ENCODE measurements at places on chromosomes 12 and 14.

- no peak for DNase-seq
These were observed 46.6 kb downstream of the KIF26A start for GRCh38 chr14:104184911-104185499.

- DNase-seq: no peak
These were observed 9.4 kb downstream of the TMEM63C start for GRCh38 chr14:77190977-77191376.

- DNase-seq: no peak
These were observed 23.7 kb downstream of the FNTB start for GRCh38 chr14:65010211-65010931.

- DNase-seq: no peak
These were observed 8.0 kb upstream of the ZDHHC17 start for GRCh38 chr12:76755829-76756379.

GRCh38 chr14:87613881-87614280 is 379.1 kb downstream of the GALC start:
- no peak for DNase-seq

- no peak for DNase-seq
These were observed 423.4 kb upstream of the FLRT2 start for GRCh38 chr14:85106506-85106905.

DNA sequence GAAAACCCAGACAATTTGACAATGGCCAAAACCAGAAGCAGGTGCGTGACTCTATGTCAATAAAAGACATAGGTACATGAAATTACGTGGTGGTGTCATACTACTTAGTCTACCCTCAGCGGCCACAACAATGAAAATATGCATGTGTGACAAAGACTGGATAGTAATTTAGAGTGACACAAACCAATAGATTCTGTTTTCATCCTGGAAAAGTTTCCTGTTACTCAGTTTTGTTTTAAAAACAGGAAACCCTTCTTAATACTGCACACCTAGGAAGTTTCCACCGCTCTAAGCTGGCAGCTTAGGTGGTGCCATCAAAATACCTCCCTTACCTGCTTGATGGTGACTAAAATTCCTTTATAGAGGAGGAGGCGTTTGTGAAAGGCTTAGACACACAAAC is 15.1 kb downstream of the POU6F1 start:
- DNase-seq: no peak

DNA sequence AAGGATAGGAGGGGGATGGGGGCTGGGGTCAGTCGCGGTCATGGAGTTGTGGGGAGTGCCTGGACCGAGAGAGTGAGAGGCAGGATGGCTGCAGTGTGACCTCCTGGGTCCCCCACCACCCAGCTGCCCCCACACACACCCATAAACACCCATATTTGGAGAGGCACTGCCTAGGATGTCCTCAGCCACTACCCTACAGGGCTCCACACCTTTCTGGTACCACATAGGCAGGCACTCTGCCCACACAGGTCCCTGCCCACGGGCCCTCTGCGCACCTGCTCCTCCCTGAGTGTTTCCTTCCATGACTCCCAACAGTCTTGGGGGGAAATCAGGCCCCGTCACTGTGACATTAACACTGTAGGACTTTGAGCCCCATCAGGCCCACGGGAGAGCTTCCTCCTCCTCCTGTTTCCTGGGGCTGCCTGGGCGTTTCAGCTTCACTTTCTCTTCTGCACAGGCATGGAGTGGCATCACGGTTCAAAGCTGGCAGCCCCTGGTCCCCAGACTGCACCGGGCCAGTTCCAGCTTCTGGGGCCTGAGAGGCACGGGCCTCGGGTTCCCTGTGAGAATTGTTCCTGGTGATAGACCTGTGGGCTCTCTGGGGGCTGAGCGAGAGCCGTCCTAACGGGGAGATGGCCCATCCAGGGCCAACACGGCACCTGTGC is 207.0 kb upstream of the C14orf180 start:
- no peak for DNase-seq

DNA sequence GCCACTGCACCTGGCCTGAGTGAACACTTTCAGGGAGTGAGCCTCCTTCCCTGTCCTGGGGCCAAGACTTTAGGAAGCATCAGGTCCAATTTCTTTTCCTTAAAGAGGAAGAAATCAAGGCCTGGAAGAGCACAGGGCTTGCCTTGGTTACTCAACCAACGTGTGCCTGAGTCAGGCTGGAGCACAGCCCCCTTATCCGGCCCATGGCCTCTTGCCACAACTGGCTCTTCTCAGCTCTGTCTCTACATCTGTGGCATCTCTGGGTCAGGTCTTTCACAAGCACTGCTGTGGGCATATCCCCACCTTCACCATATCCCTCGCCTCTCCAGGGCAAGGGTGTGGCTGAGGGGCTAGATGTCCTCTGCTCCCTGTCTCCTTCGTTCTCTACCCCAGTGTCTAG is 6.8 kb downstream of the MYH6 start:
- no peak for DNase-seq

DNA sequence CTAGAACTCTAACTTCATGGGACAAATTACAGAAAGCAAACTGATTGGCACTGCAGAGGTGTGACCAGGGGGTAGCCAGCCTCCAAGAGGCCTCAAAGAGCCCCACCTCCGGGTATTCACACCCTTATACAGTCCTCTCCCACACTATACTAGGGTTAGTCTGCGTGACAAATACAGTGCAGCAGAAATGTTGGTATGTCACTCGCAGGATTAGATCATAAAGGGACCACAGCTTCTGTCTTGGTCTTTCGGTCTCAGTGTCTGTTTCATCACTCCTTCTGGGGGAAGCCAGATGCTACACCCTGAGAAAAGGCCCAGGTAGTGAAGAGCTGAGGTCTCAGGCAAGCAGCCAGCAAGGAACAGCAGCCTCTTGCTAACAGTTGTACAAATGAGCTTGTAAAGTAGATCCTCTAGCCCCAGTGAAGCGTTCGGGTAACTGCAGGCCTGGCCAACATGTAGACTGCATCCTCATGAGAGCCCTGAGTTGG is 68.9 kb upstream of the SAV1 start:
- DNase-seq: no peak

DNA sequence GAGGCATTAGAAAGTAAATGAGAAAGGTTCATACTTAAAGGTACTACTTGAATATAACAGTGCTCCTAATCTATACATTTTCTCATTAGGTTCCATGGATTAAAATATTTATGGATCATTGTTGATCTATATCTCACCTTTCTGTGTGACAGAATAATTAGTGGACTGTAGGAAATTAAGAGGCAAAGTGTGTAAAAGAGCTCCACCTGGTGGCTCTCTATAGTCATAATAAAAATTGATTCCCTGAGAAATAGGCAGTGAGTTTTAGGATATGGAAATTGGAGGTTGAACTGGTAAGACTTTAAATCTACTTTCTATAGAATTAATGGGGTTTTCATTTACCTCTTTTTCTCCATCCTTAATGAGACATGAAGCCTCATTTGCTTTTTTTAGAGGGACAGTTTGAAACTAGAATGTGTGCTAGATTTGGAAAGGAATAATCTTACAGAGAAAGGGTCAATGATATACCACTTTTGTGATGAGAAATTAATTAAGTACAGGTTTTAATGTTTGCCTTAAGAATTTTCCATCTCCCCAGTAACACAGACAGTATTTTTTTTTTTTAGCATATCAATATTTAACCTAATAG is 11.8 kb upstream of the DERA start:
- DNase-seq: peak; percentile 66

DNA sequence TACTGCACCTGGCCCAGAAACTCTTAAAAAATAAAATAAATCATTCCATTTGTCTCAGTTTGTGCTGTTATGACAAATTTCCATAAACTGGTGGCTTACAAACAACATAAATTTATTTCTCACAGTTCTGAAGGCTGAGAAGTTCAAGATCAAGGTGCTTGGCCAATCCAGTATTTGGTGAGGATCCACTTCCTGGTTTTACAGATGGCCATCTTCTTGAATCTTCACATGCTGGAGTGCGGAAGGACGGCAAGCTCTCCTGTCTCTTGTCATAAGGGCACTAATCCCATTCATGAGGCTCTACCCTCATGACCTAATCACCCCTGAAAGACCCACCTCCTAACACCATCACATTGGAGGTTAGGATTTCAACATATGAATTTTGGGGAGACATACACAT is 29.9 kb upstream of the MYBPC1 start:
- peak; percentile 66 for DNase-seq

- no peak for DNase-seq
These were observed 7.6 kb downstream of the M6PR start for GRCh38 chr12:8941691-8942478.

- DNase-seq: no peak
These were observed 396.7 kb downstream of the NPAS3 start for GRCh38 chr14:33335366-33335765.

GRCh38 chr14:91112194-91112593 is 1.7 kb upstream of the DGLUCY start:
- no peak for DNase-seq

DNA sequence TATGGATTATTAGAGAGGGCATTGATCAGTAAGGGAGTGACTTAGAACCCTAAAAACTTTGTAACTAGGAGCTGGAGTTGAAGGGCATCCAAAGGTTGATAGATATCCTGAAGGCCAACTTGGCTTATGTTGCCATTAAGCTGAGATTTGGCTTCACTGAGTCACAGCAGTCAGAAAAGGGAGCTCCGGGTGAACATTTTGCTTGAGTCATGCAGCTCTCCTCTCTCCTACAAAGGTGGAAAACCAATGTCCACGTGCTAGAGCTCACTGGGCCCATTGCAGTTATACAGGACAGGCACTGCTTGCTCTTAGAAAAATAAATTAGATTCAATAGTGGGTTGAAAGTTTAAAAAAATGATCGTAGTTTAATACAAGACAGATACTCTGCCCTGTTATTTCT is 87.3 kb upstream of the LRIG3 start:
- no peak for DNase-seq

- no peak for DNase-seq
These were observed 109.4 kb upstream of the HIF1A start for GRCh38 chr14:61585598-61586543.
